ENCODE measurements at places on chromosomes 6 and 20.

DNA sequence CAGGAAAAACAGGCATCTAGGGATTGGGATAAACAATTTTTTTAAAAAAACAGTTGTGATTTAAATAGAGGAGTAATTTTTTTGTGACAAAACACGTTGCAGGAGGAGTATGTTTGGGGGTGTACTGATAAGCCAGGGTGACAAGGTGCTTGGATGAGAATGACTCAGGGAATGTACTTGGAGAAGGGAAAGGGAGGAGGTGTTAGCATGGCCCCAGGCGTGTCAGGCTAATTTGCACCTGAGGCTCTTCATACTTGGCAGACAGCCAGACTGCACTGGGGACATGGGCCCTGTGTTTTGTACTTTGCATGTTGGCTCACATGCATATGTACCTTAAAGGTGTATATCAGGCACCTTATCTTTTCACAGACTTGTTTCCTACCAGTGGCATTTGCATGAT lies 22.8 kb downstream of the PANK2 start:
- no peak for DNase-seq

DNA sequence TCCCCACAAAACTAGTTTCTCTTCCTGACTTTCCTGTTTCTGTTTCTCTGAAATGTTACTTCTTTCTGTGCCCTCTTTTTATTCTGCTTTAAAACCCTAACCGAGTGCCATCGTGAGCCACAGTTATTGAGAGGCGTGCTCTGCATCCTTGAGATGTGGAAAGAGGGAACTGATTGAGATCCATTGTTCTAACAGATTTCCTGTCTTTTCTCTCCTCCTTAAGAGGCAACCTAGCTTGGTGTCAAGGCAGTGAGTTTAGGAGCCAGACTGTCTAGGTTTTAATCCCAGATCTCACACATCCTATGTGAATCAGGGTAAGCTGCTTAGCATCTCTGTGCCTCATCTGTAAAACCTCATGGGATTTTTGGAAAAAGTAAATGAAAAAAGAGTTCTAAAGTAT lies 57.5 kb downstream of the SNX9 start:
- DNase-seq, result no peak

GRCh38 chr6:147390909-147391536 lies 117.5 kb upstream of the SAMD5 start:
- no peak for DNase-seq

DNA sequence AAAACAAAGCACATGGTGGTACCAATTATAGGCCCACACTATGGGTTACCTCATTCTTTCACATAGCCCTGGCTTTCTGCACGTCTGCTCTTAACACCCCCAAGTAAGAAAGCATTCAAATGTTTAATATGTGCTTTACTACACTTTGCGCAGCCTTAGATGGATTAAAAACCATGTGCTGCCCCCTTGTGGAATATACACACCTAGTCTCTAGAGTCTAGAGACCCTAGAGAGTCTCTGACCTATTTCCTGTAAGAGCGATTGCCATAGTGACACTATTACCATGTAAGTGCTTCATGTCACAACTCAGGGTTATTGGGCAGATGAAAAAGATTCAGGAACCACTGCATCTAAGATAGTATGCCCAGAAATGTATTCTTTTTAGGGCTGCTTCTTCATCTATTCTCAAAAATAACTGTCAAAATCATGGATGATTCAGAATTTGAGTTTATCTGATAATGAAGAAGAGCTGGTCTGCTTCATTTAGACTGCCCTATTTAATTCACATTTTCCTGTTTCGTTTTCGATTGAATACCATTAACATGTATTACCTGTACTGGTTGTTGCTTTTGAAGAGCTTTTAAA lies 186.3 kb downstream of the ADGB start:
- DNase-seq, result peak; percentile 24

GRCh38 chr6:44696099-44696498 lies 308.6 kb downstream of the CDC5L start:
- no peak for DNase-seq

- DNase-seq, result no peak
These were observed 19.0 kb downstream of the EPB41L1 start for GRCh38 chr20:36173451-36173933.

GRCh38 chr20:35699127-35699956 lies at the start of the genes NFS1 and ROMO1:
TSS of gene NFS1 (minus strand) at chr20:35699352. CDS start at chr20:35699288, 64 bp downstream.
TSS of gene ROMO1 (plus strand) at chr20:35699405. CDS start at chr20:35699633, 228 bp downstream.
- DNase-seq, result peak; percentile 86

- DNase-seq, result no peak
These were observed 24.3 kb downstream of the SCAF8 start for GRCh38 chr6:154757352-154758050.

- DNase-seq, result peak; percentile 44
These were observed 39.9 kb downstream of the RPRD1B start for GRCh38 chr20:38073307-38074071.

GRCh38 chr6:135707426-135707825 lies 144.1 kb upstream of the PDE7B start:
- DNase-seq, result no peak

GRCh38 chr6:139112146-139112545 lies 22.7 kb upstream of the HECA start:
- no peak for DNase-seq

DNA sequence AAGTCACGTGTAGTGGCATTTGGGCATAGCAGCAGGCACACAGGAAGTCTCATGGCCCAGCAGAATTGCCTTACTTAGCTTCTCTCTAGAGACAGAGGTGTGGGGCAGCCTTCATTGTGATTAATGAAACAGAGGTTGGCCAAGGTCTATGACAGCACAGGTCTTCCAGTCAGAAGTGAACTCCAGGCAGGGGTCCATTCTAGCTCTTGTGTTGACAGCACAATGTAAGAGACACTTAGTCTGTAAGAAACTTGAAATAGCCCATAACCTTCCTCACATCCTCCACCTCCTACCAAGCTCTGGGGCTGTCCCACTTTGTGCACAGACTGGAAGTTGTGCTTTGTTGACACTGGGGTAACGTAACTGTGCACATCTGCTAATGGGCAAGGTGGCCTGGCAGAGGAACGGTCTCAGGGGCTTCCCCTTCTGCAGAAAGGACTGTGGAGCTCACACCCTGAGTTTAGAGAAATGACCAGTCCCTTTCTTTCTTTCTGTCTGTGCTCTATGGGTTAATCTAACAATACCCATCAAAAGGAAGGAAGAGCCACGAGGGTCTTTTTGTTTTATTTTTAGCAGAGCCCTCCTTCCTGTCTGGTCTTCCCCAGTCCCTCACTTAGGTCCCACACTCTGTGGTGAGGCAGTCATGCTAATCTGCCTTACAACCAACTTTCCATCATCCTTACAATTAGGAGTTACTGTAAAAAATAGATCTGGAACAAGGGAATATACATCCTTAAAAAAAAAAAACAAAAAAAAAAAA lies 35.6 kb upstream of the TAGAP start:
- no peak for DNase-seq

- no peak for DNase-seq
These were observed 37.1 kb downstream of the RNF144B start for GRCh38 chr6:18424201-18424600.

DNA sequence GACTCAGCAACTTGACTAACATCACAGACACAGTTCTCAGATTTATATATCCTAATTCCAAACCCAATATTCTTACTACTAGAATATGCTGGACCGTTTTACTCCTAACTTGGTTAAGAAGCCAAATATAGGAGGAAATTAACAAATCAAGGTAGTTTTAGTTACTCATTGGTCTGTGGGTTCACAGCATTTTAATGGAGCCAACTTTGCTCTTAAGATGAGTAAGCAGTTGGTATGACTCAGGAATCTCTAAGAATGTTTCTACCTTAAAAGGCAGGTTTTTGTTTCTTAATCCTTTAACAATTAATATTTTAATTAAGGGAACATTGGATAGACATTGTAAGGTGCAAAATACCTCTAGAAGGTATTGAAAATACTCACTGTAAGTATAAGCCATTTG lies 31.6 kb downstream of the OPRM1 start:
- no peak for DNase-seq

DNA sequence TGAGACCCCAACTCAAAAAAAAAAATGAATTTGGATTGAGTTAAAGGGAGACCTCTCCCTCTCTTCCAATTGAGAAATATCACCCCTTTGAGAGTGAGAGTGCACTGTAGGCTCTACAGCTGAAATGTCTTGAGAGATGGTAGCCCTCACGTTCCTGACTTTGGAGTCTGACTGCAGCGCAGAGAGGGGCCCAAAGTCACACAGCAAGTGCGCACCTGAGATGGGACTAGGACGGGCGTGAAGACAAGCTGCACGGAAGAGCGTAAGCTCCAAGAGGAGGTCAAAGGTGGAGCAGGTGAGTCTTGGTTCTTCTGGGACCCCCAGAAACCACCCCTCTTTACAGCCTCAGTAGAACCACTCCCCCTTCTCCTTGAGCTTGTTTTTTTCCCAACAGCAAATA lies 643 bp downstream of the SLA2 start:
- no peak for DNase-seq

- no peak for DNase-seq
These were observed 109.3 kb downstream of the GPX5 start for GRCh38 chr6:28634761-28635546.

DNA sequence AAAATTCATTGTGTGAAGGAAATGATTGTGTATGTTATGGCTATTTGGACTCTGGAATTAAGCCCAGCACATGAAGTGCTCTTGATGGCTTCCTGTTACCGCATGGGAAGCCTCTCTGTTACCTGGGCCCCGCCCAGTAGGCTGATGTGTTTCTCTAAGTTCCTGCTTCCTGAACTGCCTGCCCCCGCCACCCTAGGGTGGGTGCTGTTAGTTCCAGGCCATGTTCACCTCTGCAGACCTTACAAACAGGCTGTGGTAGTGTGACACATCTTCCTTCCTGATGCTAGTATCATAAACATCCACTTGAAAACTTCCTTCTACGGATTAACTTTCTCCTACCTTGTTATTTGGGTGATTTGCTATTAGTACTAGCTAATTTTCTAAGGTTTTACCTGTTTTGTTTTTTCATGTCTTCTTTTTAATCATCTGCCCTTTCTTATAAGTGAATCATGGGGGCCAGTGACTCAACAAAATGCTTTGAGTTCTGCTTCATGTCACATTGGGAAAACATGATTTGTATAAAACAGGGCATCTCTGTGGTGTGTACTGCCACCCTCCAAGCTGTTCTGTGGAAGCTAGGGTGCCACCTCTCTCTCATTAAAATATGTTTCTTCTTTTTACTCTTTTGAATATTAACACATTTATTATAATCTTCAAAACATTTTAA lies 40.6 kb downstream of the SH3BGRL2 start:
- DNase-seq, result peak; percentile 41

- DNase-seq, result no peak
These were observed 65.2 kb upstream of the ADGRF4 start for GRCh38 chr6:47633141-47633540.

DNA sequence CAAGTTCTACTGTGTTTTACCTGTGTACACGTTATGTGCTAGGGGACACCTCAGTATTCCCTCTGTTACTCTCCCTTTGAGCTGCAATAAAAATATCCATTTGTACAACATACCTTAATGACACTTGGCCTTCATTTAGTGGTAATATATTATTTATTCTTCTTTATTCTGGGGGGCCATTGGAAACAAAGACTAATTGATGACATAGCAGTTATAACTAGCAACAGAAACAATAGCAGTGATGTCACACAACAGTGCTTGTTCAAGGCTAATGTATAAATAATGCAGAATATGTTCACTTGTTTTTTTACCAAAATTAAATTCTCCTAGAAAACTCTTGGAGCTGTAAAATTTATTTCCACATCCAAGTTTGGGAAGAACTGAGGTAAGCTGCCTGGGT lies 92.2 kb upstream of the FAM83B start:
- DNase-seq, result no peak

DNA sequence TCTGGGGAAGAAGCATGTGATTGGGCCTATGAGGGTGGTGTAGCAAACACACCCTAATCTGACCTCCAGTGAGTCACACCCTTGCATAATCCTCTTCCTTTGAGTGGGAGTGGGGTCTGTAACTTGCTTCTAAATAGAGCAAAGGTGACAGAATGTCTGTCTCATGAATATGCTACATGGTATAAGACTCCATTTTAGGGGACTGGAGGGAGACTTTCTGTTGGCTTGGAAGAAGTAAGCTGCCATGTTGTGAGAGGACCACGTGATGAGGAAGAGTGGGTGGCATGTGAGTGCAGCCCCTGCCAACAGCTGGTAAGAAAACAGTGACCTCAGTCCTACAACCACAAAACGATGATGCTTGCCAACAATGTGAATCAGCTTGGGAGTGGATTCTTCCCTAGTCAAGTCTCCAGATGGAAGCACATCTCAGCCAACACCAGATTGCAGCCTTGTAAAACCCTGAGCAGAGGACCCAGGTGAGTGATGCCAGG lies 3.7 kb downstream of the AK9 start:
- no peak for DNase-seq

- DNase-seq, result no peak
These were observed 1252.8 kb upstream of the GJE1 start for GRCh38 chr6:140879946-140880345.

DNA sequence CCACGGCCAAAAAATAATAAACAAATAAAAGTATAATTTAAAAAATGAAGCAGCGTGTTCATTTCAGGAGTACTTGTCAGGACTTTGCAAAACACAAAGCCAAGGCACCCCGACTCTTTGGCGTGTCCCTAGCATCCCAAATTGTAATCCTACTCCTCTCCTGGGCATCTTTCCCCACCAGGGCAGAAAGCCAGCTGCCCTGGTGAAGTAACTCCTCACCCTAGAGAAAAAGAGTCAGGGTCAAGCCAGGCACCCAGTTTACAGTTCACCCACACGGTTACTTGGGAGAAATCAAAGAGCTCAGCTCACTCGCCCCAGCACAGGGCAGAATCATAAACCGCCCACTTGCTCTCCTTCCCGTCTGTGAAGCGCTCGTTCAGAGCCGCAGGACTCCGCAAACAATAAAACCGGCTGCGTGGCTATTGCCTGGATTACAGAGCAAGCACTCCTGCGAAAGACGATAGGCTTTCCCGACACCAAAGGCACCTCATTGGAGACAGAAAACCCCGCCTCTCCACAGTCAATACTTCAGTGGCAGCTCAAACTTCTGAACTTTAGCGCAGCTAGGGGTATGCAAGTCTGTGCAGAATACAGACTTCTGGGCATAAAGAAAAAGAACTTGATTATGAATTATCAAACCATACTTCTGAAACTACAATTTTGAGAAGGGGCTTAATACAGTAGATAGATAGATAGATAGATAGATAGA lies 73.0 kb upstream of the NHSL1 start:
- DNase-seq, result no peak

- no peak for DNase-seq
These were observed 12.7 kb upstream of the RBPJL start for GRCh38 chr20:45294003-45294368.

GRCh38 chr6:25070547-25071366 lies 135.0 kb upstream of the RIPOR2 start:
- peak; percentile 89 for DNase-seq

GRCh38 chr6:79694156-79694555 lies 63.0 kb downstream of the SH3BGRL2 start:
- DNase-seq, result no peak

- no peak for DNase-seq
These were observed 16.5 kb upstream of the NXT1 start for GRCh38 chr20:23334111-23334510.
